Sigmoid colon (tissue), 7 donors: ENCODE measurements at places on chromosomes 6 and 20. TPM values are rescaled to one million over a fixed set of nuclear protein-coding genes. Genes with fewer than 3 reads are reported as not detected.

DNA sequence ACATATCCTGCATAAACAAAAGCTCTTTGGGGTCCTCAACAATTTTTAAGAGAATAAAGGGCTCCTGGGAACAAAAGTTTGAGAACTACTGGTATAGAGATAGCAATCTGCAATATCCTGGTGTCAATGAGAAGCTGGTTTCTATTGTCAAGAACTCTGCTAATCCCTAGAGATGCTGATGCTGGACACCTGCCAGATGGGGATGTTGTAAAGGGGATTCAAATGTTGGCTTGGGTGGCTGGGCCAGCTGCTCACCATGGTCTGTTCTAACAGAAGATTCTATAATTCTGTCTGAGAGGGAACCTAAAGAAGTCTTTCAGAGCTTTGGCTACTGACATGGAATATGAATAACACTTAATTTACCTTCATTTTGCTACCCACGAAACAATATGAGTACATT lies 137.8 kb downstream of the BTBD9 start:
- DNase-seq: no peak

DNA sequence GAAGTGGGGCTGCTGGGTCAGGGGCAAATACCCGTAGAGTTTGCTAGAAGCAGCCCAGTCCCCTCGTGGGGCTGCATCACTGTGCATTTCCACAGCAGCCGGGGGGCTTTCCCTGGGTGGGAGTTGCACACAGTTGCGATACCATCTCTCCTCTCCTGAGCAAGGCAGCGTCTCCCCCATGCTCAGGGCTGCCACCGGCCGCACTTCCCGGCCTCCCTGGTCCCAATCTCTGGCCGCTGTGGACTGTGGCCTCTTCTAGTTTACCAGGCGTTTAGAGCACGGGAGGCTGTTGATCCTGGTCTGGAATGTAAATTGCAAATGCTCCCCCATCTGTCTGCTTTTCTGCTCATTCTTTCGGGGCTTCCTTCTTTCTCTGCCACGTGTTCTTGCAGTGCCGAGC lies 31.1 kb downstream of the OSBPL2 start:
- DNase-seq: no peak

GRCh38 chr20:10634683-10635411 lies 39.0 kb downstream of the JAG1 start:
- no peak for DNase-seq

DNA sequence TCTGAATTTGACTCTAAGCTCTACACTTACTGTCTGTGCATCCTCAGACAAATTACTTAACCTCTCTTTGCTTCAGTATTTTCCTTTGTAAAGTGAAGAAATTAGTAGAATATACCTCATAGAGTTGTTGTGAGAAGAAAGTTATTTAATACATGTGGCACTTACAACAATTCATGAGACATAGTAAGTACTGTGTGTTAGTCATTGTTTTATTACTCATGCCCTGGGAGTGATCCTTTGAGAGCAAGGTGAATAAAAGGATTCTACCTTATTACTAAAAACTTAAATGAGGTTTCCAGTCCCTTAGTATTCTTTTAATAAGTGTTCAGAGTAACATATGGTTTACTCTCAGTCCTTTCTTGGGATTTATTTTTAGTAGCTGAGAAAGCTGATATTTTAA lies 233.6 kb upstream of the MAP3K7 start:
- no peak for DNase-seq

The TEAD3 gene
- 95.8 TPM for total RNA-seq

GRCh38 chr6:137722749-137723272 lies 144.2 kb upstream of the TNFAIP3 start:
- no peak for DNase-seq

- DNase-seq: peak; percentile 72
These were observed 8.8 kb downstream of the PDRG1 start for GRCh38 chr20:31943052-31943471.

The ALDH5A1 gene
- total RNA-seq: 5.0 TPM

GRCh38 chr6:85081102-85081501 lies 316.7 kb upstream of the TBX18 start:
- DNase-seq: no peak

The SERAC1 gene
- 12.4 TPM for total RNA-seq

The RHAG gene
- not detected for total RNA-seq

The RTF2 gene
- total RNA-seq: 62.4 TPM
